Activated CD8-positive, alpha-beta memory T cell treated with anti-CD3 and anti-CD28 coated beads, Interleukin-2, amount 10 ng/mL, durations not matched to agents 7 days and 5 days (primary cell): ENCODE measurements at places on chromosomes 16 and 17. TPM values are rescaled to one million over a fixed set of nuclear protein-coding genes. Genes with fewer than 3 reads are reported as not detected.

- peaks cover 19% of the 10 kb centered on the region for H3K27me3 ChIP-seq
- H3K4me1 ChIP-seq: peaks cover 4% of the 10 kb centered on the region
- DNase-seq: no peak
- no peak overlapping the region for H3K27ac ChIP-seq
- H3K4me3 ChIP-seq: no peak overlapping the region
- peaks cover 2% of the 10 kb centered on the region for H3K36me3 ChIP-seq
Measured at GRCh38 chr16:23724096-23724784, 11.2 kb upstream of the ERN2 start.

DNA sequence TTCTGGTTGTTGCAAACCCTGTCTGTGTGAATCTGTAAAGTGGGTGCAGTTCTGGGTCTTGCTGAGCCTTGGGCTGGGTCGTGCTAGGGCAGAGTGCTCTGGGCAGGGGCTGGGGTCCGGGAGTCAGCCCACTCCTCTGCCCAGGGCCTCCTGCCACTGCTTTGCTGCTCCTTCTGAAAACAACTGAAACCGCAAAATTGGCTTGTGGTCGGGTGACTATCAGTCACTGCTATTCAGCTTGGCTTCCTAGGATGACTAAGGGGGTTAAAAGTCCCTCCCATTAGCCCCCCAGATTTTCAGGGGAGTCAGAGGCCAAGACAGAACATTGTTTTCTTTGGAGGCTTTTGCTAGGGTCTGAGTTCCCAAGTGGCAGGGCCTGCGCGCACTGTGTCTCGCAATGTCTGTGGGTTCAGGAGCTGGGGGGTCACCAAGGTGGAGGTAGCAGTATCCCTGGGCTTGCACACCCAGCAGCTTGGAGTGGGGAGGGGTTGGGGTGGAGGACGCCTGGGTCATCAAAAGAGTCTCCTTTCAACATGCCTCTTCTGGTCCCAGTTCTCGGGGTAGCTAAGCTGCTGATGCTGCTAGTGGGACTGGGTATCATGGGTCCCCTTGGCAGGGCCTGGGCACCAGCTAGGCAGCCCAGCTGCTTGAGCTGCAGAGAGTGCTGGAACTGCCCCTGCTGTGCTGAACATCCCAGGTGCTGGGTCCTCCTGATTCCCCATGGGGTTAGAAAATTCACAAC, 13.5 kb upstream of the TBX21 start:
- peak overlapping the region; percentile 46 for H3K4me3 ChIP-seq
- H3K27me3 ChIP-seq: peaks cover 2% of the 10 kb centered on the region
- H3K36me3 ChIP-seq: no peaks in the 10 kb centered on the region

Gene CD7
- total RNA-seq: 417 TPM

DNA sequence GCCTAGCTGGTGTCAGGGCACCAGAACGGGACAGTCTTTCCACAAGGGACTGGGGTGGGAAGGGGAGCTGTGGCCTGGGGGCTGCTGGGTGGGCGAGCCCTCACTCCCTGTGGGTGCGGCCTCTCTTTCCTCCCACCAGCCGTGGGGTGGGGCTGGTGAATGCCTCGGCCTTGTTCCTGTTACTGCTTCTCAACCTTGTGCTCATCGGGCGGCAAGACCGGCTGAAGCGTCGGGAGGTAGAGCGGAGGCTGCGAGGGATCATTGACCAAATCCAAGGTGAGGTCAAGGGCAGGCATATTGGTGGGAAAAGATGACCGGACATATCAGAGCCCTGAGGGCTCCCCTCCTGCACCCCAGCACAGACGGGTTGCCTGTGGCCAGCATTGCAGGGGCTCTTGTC, 29.2 kb downstream of the CASKIN2 start:
- H3K4me1 ChIP-seq: peaks cover 23% of the 10 kb centered on the region
- H3K4me3 ChIP-seq: no peak overlapping the region
- no peaks in the 10 kb centered on the region for H3K27me3 ChIP-seq
- no peak for DNase-seq
- H3K36me3 ChIP-seq: peaks cover 3% of the 10 kb centered on the region
- H3K27ac ChIP-seq: peak overlapping the region; percentile 95

DNA sequence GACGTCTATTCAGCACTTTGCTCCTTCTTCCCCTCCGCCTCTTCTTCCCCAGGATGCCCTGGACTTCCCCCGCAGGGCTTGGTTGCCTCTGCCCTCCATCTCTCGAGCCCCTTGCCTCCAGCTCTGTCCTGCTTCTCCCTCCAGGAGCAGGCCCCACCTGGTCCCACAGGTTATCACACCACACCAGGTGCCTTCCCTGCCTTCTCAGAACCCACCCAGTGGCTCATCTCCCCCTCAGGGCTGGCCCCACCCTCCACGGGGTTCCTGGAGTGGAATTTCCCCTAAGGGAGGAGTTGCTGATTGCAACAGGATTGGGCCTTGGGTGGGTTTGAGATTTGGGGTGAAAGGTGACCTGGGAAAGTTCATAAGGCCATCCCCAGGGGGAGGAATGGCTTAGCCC, 49.0 kb upstream of the TAC4 start:
- no peaks in the 10 kb centered on the region for H3K36me3 ChIP-seq
- H3K4me1 ChIP-seq: no peaks in the 10 kb centered on the region
- no peak overlapping the region for H3K4me3 ChIP-seq
- no peak for DNase-seq
- peaks cover 70% of the 10 kb centered on the region for H3K27me3 ChIP-seq

- no peak overlapping the region for H3K27ac ChIP-seq
- no peaks in the 10 kb centered on the region for H3K27me3 ChIP-seq
- no peaks in the 10 kb centered on the region for H3K4me1 ChIP-seq
- H3K4me3 ChIP-seq: no peak overlapping the region
- DNase-seq: no peak
Measured at GRCh38 chr16:51276336-51276735, 125.3 kb upstream of the SALL1 start.

Gene NR1D1
- total RNA-seq: 3.3 TPM

DNA sequence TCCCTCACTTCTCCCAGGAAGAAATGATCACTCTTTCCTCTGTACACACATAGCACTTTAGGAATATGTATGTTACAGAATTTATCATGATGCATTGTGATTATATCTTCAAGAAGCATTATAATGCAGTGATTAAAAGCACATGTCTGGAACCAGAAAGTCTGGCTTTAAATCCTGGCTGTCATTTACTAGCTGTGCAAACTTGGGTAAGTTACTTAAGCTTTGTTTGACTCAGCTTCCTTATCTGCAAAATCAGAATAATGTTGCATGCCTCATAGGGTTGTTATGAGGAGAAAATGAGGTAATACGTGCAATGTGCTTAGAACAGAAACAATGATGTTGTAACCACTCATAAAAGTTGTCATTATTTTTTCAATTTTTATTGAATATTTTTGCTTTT, 156.3 kb upstream of the ZKSCAN2 start:
- no peaks in the 10 kb centered on the region for H3K27me3 ChIP-seq
- no peak for DNase-seq
- no peak overlapping the region for H3K27ac ChIP-seq
- H3K4me1 ChIP-seq: no peaks in the 10 kb centered on the region
- H3K36me3 ChIP-seq: no peaks in the 10 kb centered on the region

- no peak for DNase-seq
- H3K4me1 ChIP-seq: peaks cover 21% of the 10 kb centered on the region
- H3K36me3 ChIP-seq: no peaks in the 10 kb centered on the region
- peaks cover 6% of the 10 kb centered on the region for H3K27me3 ChIP-seq
- peak overlapping the region; percentile 87 for H3K27ac ChIP-seq
Measured at GRCh38 chr16:70453892-70454221, 538 bp upstream of the FCSK start.

- H3K27me3 ChIP-seq: peaks cover 27% of the 10 kb centered on the region
- no peak overlapping the region for H3K27ac ChIP-seq
- DNase-seq: no peak
- peaks cover 24% of the 10 kb centered on the region for H3K4me1 ChIP-seq
- no peaks in the 10 kb centered on the region for H3K36me3 ChIP-seq
- peak overlapping the region; percentile 24 for H3K4me3 ChIP-seq
Measured at GRCh38 chr16:89925596-89926079, 2.5 kb downstream of the TUBB3 start.

Gene OXLD1
- total RNA-seq: 57.9 TPM

Gene KRTAP2-3
- total RNA-seq: not detected
